ENCODE measurements at places on chromosomes 1 and 21. TPM values are rescaled to one million over a fixed set of nuclear protein-coding genes. Genes with fewer than 3 reads are reported as not detected.

The GNAI3 gene
- polyA plus RNA-seq: 14.9 TPM

The RGSL1 gene
- not detected for polyA plus RNA-seq

The SLC1A7 gene
- 0.76 TPM for polyA plus RNA-seq

The BTBD19 gene
- polyA plus RNA-seq: 12.1 TPM

The TDRD10 gene
- polyA plus RNA-seq: not detected

The SPRR3 gene
- polyA plus RNA-seq: not detected

The PCP4 gene
- polyA plus RNA-seq: not detected

The OVAAL gene
- polyA plus RNA-seq: not detected

The WLS gene
- 36.4 TPM for polyA plus RNA-seq

The KCNA3 gene
- polyA plus RNA-seq: not detected

The LCE1F gene
- polyA plus RNA-seq: 1.8 TPM

The OR2G2 gene
- polyA plus RNA-seq: not detected

The ADORA1 gene
- polyA plus RNA-seq: 2.2 TPM
